Thoracic aorta (tissue), 2 donors: ENCODE measurements at places on chromosomes 5 and 9. TPM values are rescaled to one million over a fixed set of nuclear protein-coding genes. Genes with fewer than 3 reads are reported as not detected.

NRARP gene
- total RNA-seq: 16.9 TPM

PCDHGA6 gene
- total RNA-seq: 13.1 TPM

F2RL1 gene
- total RNA-seq: 9.1 TPM

DNA sequence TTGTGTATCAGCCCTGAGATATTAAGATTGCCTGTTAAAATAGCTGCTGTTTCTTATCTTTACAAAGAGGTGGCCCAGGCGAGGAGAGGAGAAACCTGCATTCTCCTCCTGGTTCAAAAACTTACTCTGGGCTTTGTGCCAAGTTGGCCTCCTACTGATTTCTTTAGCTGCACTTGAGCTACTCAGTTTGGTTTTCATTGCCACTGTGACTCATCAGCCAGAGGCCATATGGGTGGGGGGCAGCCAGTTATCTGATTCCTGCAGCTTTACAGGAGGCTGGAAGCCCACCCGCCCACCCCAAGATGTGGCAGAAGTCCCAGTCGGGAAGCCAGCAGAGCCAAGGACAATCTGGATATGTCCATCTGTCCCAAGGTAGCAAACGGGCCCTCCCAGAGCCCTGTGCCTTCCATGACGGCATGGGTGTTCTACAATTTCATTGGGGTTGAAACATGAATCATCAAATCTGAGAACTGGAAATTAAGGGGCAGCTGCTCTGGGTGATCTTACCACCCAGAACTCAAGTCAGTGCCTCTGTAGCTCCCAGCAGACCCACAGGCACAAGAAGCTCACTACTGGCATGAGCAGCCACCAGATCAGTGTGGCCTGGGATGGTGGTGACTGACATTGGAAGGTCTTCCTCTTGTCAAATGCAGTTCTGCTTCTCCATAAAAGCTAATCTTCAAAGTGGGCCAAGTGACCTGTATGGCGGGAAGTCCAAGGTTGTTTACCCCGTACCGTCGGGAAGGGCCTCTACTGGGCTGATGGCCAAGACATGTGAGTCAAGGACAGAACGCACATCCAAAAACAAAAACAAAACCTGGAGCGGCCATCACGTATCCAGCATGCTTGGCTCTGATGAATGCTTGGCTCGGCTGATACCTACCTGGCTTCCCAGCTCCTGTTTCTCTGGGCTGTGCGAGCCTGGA is 15.6 kb downstream of the FCN2 start:
- no peak for DNase-seq

- DNase-seq: no peak
Measured at GRCh38 chr5:79112703-79113058, 1.1 kb downstream of the BHMT start.

FST gene
- 3.9 TPM for total RNA-seq

DNA sequence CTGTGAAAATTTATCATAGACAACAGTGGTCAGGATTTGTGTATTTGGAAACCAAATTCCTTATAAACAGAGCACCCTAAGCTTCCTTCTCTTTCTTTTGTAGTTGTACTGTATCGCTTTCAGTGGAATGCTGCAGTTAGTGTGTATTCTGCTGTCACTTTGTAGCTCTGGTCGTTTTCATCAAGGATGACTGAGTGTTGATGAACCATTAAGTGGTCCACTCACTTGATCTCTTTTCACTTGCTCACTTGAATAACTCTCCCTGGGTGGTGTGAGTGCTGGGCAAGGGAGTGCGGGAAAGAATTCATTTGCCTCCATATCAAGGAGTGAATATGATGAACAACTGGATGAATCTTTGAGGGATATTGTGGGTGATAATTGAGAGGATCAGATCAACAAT is 1225.7 kb upstream of the WWC1 start:
- DNase-seq: no peak

DNA sequence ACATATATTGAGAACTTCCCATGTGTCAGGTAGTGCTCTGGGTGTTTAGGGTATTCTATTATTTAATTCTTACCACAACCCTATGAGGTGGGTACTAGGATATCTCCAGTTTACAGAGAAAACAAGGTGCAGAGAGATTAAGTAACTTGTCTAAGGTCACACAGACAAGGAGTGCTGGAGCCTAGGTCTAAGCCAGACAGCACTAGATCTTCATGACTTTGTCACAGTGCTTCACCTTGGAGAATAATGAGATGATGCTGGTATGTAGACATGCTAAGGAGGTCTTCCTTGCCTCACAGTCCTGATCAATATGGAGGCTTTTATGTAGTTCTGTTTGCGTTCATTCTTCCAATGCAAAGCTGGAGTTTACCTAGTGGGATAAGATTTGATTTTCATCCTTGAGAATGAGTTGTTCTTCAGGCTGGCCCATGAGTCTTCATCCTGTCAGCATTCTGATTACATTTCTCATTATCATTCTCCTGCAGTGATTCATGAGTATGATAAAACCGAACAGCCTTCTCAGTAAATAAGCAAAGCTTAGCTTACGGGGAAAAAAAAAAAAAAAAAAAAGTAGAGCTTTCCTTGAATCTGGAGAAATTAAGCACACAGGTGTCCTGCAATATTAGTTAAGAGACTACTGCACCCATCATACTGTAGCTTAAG is 176.3 kb downstream of the C9orf152 start:
- no peak for DNase-seq

DNA sequence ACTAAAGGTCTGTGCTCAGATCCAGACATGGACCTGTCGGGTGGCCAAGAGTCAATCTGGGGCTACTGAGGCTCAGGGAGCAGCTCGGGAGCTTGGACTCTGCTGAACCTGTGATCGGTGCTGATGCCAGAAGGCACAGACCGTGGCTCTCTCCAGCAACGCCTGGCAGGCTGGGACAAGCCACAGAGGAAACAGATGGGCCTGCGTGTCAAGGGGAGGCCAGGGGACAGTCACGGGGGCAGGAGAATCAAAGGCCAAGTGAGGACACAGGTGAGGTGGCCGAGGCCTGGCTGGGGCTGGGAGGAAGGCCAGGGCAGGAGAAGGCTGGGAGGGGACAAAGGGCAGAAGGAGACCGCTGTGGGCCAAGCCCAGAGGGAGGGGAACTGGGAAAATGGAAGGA is 43.4 kb downstream of the EPB41L4B start:
- no peak for DNase-seq

- no peak for DNase-seq
Measured at GRCh38 chr5:106658150-106658549, 1012.6 kb downstream of the EFNA5 start.
